ENCODE measurements at places on chromosomes 4 and X.

GRCh38 chrX:53211391-53211978 lies 13.5 kb downstream of the KDM5C start:
- no peak for DNase-seq

- no peak for DNase-seq
These were observed 6.6 kb downstream of the KIT start for GRCh38 chr4:54664400-54664799.

GRCh38 chr4:76197971-76198410 lies 15.6 kb downstream of the SCARB2 start:
- peak; percentile 96 for DNase-seq

- DNase-seq, result no peak
These were observed 95.1 kb upstream of the STIM2 start for GRCh38 chr4:26765515-26765914.

DNA sequence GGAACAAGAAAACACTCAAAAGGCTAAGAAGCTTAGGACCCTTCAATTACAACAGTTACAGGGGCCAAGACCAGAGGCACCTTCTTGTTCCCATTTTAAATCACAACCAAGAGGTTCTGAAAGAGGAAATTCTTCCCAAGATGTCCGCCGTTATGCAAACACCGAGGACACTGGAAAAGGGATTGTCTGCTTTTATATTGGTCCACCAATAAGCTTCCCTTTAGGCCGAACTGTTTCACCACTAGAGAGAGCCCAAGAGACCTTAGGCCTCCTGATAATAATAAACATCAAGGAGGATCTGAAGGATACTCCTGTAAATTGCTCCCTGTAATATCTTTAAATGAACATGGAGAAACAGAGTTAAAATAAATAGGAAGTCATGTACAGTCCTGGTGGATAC lies 92.6 kb upstream of the NLRP2B start:
- DNase-seq, result no peak

DNA sequence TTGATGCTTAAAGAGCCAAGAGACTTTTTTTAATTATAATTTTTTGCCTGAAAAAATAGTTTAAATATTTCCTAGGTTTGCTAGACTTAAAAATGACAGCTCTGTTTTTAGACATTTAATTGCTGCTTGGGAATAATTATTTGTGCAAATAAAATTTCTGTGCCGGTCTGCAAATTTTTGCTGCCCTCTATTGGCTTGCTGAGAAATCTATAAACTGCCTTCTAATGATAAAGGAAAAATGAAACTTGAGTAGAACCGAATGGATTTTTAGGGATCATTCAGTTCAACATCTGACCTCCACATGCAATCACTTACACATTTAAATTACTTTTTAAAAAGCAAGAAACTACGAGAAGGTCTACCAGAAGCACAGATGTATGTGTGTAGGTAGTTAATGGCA lies 434.0 kb downstream of the FAM133A start:
- no peak for DNase-seq

DNA sequence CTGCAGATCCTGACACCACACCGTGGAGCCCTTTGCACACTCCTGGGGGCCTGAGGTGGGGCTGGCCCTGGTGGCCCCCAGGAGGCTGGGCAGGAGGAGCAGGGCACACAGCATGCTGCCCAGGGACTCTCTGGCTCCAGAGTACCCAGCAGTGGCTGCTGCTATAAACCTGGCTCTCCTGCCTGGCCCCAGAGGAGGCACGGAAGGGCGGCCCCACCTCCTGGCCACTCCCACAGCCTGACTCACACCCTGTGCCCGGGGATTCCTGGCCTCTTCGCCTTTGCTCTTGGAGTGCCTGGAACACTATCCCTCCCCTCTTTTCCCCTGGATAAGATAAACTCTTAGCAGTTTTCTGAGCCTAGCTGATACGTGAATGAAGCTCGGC lies at the start of gene PSAPL1:
TSS of gene PSAPL1 (minus strand) at position 165 of the 385 bp plus-strand sequence. CDS start at position 114, 51 bp downstream.
- DNase-seq, result no peak

DNA sequence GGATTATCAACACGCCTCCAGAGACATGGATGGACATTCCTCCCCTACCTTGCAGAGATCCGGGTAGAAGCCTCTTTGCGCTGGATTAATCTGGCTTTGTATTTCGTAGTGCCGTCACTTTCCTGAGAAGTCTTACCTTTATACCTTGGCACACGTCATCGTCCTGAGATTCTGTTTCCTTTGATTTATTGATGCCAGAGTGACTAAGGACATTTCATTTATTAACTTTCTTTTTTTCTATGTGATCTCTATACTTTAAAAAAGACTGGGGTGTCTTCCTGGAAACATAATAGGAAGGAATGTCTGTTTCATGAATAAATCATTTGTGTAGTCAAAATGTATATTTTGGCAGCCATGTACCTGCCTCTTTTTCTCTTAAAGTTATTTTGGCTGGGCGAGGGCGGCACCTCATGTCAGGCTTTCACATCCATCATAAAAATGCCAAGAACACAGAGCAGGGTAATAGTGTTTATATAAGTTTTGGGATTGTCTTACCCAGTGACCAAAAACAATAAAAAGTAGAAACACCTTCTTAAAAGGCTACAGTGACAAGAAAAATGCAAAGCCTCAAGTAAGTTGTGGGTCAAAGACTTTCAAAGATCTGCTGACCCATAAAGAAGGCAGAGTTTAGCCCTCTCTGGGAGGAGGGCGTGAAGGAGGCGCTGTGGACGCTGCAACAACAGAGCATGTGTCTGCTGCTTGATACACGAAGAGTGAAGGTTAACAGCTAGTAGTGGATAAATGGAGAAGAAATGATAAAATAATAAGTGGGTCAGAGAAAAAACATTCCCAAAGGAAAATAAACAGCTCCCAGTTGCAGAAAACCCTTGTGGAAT lies 124.4 kb downstream of the SHROOM3 start:
- DNase-seq, result no peak

DNA sequence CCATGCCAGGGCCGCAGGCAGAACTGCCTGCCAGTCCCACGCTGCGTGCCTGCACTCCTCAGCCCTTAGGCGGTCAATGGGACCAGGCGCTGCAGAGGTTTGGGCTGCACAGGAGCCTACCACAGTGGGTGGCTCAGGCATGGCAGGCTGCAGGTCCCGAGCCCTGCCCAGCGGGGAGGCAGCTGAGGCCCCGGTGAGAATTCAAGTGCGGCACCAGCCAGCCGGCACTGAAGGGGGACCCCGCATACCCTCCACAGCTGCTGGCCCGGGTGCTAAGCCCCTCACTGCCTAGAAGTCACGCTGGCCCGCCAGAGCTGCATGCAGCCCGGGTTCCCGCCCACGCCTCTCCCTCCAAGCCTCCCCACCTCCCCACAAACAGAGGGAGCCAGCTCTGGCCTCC lies 302.5 kb upstream of the UGT8 start:
- no peak for DNase-seq

DNA sequence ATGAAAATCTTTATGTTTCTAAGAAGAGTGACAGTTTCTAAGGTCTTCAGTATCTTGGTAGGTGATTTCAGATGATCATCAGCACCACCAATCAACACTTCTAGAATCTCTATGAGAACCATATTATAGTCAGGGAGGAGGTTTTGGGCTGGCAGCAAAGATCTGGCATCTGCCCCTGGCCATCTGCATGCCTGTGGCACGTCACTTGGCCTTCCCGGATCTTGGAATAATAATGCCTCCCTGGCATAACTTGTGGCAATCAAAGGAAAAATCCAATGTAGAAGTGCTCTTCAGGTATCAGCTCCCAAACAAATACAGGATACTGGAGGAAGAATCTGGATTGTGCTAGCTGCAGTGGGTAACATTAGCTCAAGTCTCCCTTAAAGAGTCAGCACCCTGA lies 57.3 kb downstream of the RASL11B start:
- DNase-seq, result no peak

GRCh38 chr4:68490826-68491457 lies 43.7 kb downstream of the TMPRSS11E start:
- DNase-seq, result no peak

DNA sequence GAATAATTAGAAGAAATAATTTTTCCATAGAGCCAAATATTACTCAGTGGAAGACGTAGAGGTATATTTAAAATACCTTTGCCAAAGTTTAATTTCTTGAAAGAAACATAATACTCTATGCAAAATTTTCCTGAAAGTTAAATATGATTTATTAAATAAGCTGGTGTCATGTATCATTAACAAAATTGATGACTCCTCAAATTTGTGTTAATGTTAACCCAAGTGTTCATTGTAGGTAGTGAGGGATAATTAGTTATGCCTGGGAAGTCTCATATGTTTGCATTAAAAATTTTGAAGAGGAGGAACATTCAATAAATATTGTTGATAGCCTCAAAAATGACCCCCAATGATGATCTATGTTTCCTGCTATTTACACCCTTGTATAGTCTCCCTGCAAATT lies 292.7 kb upstream of the AMOT start:
- no peak for DNase-seq

GRCh38 chr4:181018472-181018871 lies 1224.7 kb upstream of the TENM3 start:
- DNase-seq, result no peak

DNA sequence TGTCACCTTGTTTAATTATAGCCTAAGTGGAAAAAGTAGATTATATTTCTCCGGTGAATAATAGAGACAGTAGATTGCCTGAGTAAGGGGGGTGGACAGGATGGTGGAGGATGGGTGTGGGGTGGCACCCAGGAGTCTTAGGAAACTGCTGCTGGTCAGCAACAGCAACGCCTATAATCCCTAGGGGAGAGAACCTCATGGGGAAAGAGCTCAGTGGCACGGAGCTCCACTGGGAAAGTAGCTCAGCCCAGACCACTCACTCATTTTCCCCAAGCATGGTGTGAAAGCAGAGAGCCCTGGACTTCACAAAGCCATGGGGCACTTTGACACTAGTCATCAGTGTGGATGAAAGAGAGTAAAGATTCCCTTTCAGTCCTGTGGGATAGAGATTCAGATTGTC lies 31.1 kb downstream of the METTL14 start:
- DNase-seq, result no peak

DNA sequence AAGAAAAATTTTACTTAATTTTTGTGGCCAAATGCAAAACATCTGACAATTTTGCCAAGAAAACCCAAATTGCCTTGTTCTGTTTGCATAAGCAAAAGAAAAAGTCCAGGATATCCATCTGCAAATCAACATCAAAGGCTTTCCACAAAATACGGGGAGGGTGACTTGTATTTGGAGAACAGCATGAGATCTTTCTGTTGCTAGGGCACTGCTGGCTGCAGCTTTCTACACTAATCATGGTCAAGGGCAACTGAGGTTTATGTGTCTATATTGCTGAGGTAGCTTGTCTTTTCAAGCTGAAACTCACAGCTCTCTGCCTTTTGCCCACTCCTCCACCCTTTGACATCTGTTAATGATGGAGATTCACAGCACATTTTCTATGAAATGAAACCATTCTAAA lies 389.1 kb downstream of the NKX6-1 start:
- no peak for DNase-seq

GRCh38 chr4:86152454-86152853 lies 207.4 kb downstream of the MAPK10 start:
- DNase-seq, result no peak

DNA sequence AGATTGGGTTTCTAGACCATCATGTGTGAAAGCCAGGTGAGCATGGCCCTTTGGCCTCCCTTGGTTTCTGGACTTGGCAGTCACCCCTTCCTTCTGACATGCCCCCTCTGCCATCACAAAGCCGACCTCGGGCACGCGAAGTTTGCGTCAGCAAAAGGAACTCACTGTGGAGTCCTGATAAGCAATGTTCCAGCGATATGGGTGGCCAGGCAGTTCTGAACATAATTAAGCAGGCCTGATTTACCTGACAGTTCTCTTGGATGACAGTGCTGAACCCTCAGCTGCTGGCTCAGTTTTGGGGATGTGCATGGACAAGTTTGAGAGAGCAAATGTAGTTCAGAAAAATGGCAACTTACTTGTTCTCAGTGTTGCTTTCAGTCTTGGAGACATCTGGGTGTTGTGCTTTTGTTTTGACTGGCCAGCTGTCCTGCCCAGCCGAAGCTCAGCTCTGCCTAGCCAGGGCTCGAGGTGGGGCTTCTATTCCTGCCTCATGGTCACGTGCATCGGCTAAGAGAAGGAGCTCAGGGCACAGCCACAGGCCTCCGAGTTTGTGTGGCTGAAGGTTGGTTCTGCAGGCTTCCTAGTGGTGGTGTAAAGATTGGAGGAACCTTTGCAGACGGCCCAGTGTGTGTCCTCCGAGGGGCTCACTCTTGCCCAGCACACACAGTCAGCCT lies 78.3 kb downstream of the CLDN34 start:
- DNase-seq, result no peak

DNA sequence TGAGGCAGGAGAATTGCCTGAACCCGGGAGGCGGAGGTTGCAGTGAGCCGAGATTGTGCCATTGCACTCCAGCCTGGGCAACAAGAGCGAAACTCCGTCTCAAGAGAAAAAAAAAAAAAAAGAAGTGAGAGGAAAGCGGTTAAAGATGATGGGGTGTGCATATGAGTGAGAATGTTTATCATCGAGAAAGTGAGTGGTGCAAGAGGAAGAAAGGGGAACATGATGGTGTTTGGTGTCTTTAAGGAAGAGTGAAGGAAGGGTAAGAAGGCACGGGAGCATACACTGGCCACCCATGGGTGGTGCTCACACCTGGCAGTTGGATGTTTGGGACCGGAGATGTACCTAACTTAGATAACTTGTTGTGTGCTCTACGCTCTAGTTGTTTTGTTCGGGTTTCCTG lies 62.2 kb downstream of the STOX2 start:
- no peak for DNase-seq

GRCh38 chr4:97016186-97016907 lies 1126.9 kb downstream of the STPG2 start:
- no peak for DNase-seq

DNA sequence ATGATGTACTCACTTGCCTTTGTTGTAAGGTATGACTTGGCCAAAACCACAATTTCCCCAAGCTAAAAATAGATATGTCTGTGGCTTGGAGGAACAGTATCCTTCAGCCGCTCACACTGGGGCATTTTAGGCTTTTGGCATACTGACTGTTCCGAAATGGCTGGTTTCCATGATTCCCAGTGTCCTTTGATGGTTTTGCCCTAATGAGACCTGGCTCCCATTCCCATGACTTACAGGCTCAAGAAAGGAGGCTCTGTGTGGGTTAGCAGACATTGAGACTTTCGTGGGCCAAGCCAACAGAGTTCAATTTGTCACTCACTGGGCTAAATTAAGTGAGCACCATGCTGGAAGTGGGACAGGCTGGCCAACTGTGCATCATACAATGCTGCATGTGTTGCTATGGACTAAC lies 150.6 kb downstream of the CEP135 start:
- DNase-seq, result no peak

GRCh38 chrX:17860811-17861488 lies at the start of gene RAI2:
Gene RAI2 (minus strand): TSS chrX:17861298. CDS start chrX:17802010, 59,288 bp downstream.
- no peak for DNase-seq

GRCh38 chr4:110198049-110198434 lies 373 bp downstream of the ELOVL6 start:
- no peak for DNase-seq

DNA sequence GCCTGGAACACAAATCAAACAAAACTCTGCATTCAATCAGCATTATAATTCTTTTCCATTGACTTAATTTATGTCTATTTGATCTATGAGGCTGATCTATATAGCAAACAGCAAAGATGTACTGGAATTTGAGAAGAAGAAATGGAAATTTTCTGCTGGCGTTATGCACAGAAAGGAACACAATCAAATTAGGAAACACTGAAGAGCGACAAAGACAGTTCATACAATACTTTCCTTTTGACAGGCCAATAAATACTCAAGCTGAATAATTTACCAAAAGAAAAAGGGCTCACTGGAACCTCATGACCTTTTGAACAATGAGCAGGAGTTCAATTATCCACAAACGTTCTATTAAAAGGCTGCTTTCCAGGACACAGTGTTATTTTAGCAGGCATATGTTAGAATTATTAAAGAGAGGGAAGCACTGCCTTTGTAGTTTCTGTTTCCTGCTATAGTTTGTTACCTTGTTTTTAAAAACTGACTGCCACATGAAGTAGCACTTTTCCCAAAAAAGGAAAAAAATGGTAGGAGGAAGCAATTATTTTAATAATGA lies 8.1 kb downstream of the PDHA2 start:
- DNase-seq, result no peak

Data from DMS79 treated with DMSO at 0.1 percent for 48 hours (cell line).